Activated CD4-positive, alpha-beta T cell treated with anti-CD3 and anti-CD28 coated beads, Interleukin-2, amount 10 ng/mL, durations not matched to agents 7 days and 5 days (primary cell): ENCODE measurements at places on chromosomes 6 and 20.

DNA sequence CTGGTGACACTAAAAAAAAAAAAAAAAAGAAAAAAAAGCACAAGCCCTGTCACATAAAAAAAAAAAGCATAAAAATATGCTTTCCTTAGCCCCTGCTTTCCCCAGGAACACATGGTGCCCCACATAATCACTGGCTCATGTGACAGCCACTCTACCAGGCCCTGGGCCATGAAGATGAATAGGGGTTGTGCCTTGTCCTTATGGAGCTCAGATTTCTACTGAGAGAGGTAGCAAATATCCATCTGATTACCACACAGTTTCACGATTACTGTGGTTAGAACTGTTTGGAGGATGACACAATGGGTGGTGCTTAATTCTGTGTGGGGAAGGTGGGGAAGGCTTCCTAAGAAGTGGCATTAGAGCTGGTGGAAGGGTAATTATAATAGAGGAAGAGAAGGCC is 9.3 kb downstream of the RAET1E start:
- peaks cover 22% of the 10 kb centered on the region for H3K27me3 ChIP-seq
- no peak for DNase-seq
- H3K27ac ChIP-seq, result no peak overlapping the region
- no peak overlapping the region for H3K4me3 ChIP-seq
- no peaks in the 10 kb centered on the region for H3K36me3 ChIP-seq

GRCh38 chr6:146551545-146551944 is 7.9 kb downstream of the RAB32 start:
- no peak for DNase-seq
- H3K36me3 ChIP-seq, result no peaks in the 10 kb centered on the region
- H3K27me3 ChIP-seq, result peaks cover 2% of the 10 kb centered on the region
- H3K4me3 ChIP-seq, result no peak overlapping the region
- H3K4me1 ChIP-seq, result no peaks in the 10 kb centered on the region
- H3K27ac ChIP-seq, result no peak overlapping the region

- no peaks in the 10 kb centered on the region for H3K4me1 ChIP-seq
- no peak for DNase-seq
- peaks cover 7% of the 10 kb centered on the region for H3K27me3 ChIP-seq
These were observed 28.5 kb upstream of the CITED2 start for GRCh38 chr6:139402876-139403386.

- no peaks in the 10 kb centered on the region for H3K27me3 ChIP-seq
- no peak overlapping the region for H3K4me3 ChIP-seq
- H3K27ac ChIP-seq, result no peak overlapping the region
These were observed 224.5 kb upstream of the AGPAT4 start for GRCh38 chr6:161498359-161498758.

DNA sequence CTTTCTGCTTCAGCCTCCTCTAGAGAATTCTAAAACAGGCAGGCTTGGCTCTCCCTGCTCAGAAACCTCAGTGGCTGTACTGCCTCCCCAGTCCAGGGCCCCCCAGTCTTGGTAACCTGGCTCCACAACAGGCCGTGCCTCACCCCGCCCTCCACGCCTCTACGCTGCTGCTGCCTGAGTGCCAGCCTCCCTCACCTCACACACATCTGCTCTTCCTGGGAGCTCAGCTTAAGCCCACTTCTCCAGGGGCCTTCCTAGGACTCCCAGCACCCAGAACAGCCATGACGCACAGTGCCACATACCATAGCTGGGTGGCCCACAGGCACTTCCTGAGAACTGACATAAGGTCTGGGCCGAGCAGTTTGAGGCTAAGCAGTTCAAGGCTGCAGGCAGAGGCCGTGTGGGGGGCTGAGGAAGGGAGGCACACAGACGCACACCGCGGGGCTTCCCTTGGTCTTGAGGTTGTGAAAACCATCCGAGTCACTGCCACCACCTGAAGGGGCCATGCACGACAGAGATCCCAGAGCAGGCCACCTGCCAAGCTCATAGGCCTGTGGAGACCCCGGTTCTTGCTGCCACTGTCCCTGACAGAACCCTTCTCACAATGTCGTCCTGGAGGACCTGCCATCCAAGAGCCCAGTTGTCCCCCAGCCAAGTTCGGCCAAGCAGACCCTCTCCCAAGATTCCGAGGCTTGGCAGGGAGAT is 42.6 kb downstream of the DSTN start:
- no peaks in the 10 kb centered on the region for H3K27me3 ChIP-seq
- DNase-seq, result peak; percentile 35
- peak overlapping the region; percentile 96 for H3K27ac ChIP-seq
- H3K36me3 ChIP-seq, result peaks cover 20% of the 10 kb centered on the region
- peak overlapping the region; percentile 47 for H3K4me3 ChIP-seq

GRCh38 chr20:1320902-1321653 is 7.9 kb downstream of the SDCBP2 start:
- no peak overlapping the region for H3K4me3 ChIP-seq
- H3K27me3 ChIP-seq, result peaks cover 4% of the 10 kb centered on the region
- H3K27ac ChIP-seq, result no peak overlapping the region
- DNase-seq, result no peak
- H3K4me1 ChIP-seq, result peaks cover 12% of the 10 kb centered on the region

- no peak for DNase-seq
- H3K27ac ChIP-seq, result no peak overlapping the region
- no peak overlapping the region for H3K4me3 ChIP-seq
- H3K4me1 ChIP-seq, result no peaks in the 10 kb centered on the region
- no peaks in the 10 kb centered on the region for H3K36me3 ChIP-seq
These were observed 394.5 kb downstream of the PTPRT start for GRCh38 chr20:42795111-42795695.

GRCh38 chr6:167995302-167995701 is 2.2 kb upstream of the KIF25 start:
- DNase-seq, result no peak
- H3K36me3 ChIP-seq, result no peaks in the 10 kb centered on the region
- no peak overlapping the region for H3K27ac ChIP-seq
- no peaks in the 10 kb centered on the region for H3K4me1 ChIP-seq

DNA sequence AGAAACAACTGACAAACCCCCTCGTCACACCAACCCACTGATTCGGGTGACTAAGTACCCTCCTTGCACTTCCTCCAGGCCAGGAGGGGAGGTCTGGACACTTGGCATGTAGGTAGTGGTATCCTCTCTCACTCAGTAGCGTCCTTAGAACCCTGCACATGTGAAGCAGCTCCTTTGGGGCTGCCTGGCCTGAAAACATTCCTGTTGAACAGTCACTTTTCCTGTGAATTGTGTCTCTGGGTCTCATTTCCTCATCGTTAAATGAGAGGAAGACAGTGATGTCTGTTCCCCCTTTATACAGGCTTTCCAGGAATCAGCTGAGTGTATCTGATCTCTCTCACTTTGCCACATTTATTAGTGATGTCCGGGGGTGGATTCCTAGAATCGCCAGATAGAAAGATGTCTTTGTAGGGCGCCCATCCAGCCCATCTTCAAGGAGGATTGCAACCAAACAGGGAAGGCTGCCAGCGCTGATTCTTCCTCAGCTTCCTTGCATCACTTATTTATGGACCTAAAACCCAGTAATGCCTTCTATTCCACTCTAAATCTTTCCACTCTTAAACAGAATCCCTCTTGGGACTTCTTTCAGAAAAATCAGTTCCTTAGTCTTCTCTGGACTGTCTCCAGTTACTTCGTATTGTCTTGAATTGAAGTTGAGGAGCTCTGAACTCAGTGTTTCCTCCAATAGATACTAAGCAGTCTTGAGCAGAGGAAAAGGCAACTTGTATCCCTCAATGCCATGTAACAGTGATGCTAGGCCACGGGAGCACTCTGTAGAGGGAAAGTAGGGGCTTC is 9.4 kb upstream of the POPDC3 start:
- no peaks in the 10 kb centered on the region for H3K4me1 ChIP-seq
- H3K4me3 ChIP-seq, result no peak overlapping the region
- H3K27me3 ChIP-seq, result peaks cover 20% of the 10 kb centered on the region
- H3K27ac ChIP-seq, result no peak overlapping the region
- no peak for DNase-seq

- no peak overlapping the region for H3K27ac ChIP-seq
- no peaks in the 10 kb centered on the region for H3K27me3 ChIP-seq
- peaks cover 20% of the 10 kb centered on the region for H3K36me3 ChIP-seq
- no peak overlapping the region for H3K4me3 ChIP-seq
These were observed 236.3 kb downstream of the BCAS1 start for GRCh38 chr20:53834062-53834442.

GRCh38 chr6:159042003-159042825 is 2.6 kb downstream of the TAGAP start:
- H3K4me1 ChIP-seq, result peaks cover 61% of the 10 kb centered on the region
- peaks cover 70% of the 10 kb centered on the region for H3K36me3 ChIP-seq
- peak overlapping the region; percentile 97 for H3K4me3 ChIP-seq
- peak; percentile 86 for DNase-seq

GRCh38 chr6:14294270-14294951 is 176.8 kb downstream of the CD83 start:
- H3K4me3 ChIP-seq, result no peak overlapping the region
- no peak overlapping the region for H3K27ac ChIP-seq
- no peaks in the 10 kb centered on the region for H3K36me3 ChIP-seq
- DNase-seq, result no peak

GRCh38 chr6:169977434-169978265 is 226.2 kb downstream of the ERMARD start:
- no peak overlapping the region for H3K4me3 ChIP-seq
- H3K4me1 ChIP-seq, result no peaks in the 10 kb centered on the region
- H3K27me3 ChIP-seq, result no peaks in the 10 kb centered on the region
- no peak overlapping the region for H3K27ac ChIP-seq
- no peak for DNase-seq

DNA sequence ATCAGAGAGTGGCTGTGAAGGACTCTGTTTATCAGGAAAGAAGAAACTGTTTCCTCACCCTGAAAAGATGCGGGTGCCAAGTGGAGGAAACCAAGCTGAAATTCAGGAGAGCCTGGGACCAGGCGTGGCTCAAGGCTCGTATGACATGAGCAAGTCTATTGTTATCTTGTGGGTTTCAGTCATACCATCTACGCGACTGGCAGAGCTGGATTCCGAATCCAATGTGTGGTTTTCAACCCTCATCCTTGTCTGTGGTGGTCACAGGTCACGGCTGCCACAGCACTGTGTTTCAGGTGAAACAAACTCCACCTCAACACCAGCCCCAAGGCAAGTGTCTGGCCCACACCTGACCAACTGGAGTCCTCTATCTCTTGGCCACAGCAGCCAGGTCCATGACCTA is 9.1 kb downstream of the MC3R start:
- no peaks in the 10 kb centered on the region for H3K27me3 ChIP-seq
- no peak overlapping the region for H3K27ac ChIP-seq
- H3K4me3 ChIP-seq, result no peak overlapping the region
- no peaks in the 10 kb centered on the region for H3K4me1 ChIP-seq
- H3K36me3 ChIP-seq, result no peaks in the 10 kb centered on the region

- DNase-seq, result no peak
- H3K27me3 ChIP-seq, result no peaks in the 10 kb centered on the region
- H3K27ac ChIP-seq, result no peak overlapping the region
- peaks cover 21% of the 10 kb centered on the region for H3K4me1 ChIP-seq
These were observed 71.1 kb downstream of the ZDHHC14 start for GRCh38 chr6:157452096-157452495.

- H3K36me3 ChIP-seq, result no peaks in the 10 kb centered on the region
- no peak for DNase-seq
- H3K27ac ChIP-seq, result no peak overlapping the region
- H3K4me3 ChIP-seq, result no peak overlapping the region
These were observed 55.8 kb downstream of the STMND1 start for GRCh38 chr6:17157617-17158016.

- no peak overlapping the region for H3K4me3 ChIP-seq
- DNase-seq, result no peak
- H3K27me3 ChIP-seq, result peaks cover 21% of the 10 kb centered on the region
- no peaks in the 10 kb centered on the region for H3K4me1 ChIP-seq
- no peaks in the 10 kb centered on the region for H3K36me3 ChIP-seq
- no peak overlapping the region for H3K27ac ChIP-seq
These were observed 124.0 kb downstream of the PXDC1 start for GRCh38 chr6:3627501-3627900.

DNA sequence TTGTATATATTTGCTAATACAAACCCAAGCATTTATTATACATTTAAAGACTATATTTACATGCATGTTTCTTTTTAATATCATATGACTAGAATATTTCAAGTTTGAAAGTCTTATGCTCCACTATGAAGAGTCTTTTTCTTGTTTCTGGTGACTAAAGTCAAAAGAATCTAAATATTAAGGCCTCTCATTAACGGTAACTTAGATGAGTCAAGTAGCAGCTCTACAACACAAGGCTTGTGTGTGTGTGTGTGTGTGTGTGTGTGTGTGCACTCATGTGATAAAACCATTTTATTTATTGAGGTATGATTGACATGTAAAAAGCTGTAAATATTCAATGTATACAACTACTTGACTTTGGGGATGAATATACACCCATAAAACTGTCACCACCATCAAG is 275.6 kb downstream of the TFAP2B start:
- H3K4me3 ChIP-seq, result no peak overlapping the region
- no peak overlapping the region for H3K27ac ChIP-seq
- no peaks in the 10 kb centered on the region for H3K27me3 ChIP-seq
- no peaks in the 10 kb centered on the region for H3K36me3 ChIP-seq
- no peak for DNase-seq

DNA sequence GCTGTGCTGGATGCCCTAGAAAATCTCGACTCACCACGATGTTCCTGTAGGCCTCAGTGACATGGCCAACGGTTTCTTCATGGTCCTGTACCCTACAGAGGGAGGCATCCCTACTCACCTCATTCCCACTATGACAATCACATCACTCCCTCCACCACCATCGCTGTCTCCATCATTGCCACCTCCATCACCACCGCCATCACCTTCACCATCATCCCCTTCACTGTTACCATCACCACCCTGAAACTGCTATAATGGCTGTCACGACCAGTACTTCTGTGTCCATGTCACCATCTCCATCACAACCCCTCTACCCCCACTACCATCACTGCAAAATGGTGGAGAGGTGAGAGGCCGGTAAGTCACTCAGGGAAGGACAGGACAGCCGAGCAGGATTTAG is 29.8 kb upstream of the MRPS18A start:
- H3K4me3 ChIP-seq, result no peak overlapping the region
- no peak overlapping the region for H3K27ac ChIP-seq
- H3K27me3 ChIP-seq, result peaks cover 11% of the 10 kb centered on the region

DNA sequence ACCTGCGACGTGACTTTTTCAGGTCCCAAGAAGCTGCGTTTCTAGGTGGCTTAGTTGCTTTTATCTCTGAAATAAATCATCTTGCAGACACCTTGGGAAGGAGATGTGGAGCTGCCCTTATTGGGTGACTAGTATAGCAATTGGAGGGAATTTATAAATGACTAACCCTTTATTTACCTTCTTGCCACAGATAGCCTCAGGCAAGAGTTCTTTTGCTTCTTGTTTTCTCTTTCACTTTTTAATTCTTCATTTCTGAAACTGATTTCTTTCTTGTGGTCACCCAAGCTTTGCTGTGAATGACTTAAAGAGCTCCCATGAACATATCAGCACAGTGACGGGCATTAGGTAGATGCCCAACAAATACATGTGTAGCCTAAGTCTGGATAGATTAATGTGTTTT is 3.0 kb downstream of the ADGRF4 start:
- peaks cover 12% of the 10 kb centered on the region for H3K4me1 ChIP-seq
- no peaks in the 10 kb centered on the region for H3K36me3 ChIP-seq
- peaks cover 3% of the 10 kb centered on the region for H3K27me3 ChIP-seq
- H3K4me3 ChIP-seq, result no peak overlapping the region
